ENCODE measurements at places on chromosomes 3 and 15. TPM values are rescaled to one million over a fixed set of nuclear protein-coding genes. Genes with fewer than 3 reads are reported as not detected.

The PFN2 gene
- polyA plus RNA-seq = 362 TPM

The AADAC gene
- polyA plus RNA-seq = 0.36 TPM

The DYNLT2B gene
- 32.3 TPM for polyA plus RNA-seq

The ABI3BP gene
- 12.5 TPM for polyA plus RNA-seq

The EXD1 gene
- polyA plus RNA-seq = not detected

The POPDC2 gene
- polyA plus RNA-seq = 3.4 TPM

The EDEM1 gene
- polyA plus RNA-seq = 17.1 TPM

The DPPA4 gene
- 2.9 TPM for polyA plus RNA-seq

The VIPR1 gene
- 1.0 TPM for polyA plus RNA-seq

The USP50 gene
- 1.4 TPM for polyA plus RNA-seq

The TF gene
- polyA plus RNA-seq = 9.1 TPM

The LRRC3B gene
- 1.2 TPM for polyA plus RNA-seq

The APOD gene
- 8.2 TPM for polyA plus RNA-seq

The IL16 gene
- polyA plus RNA-seq = 5.5 TPM

The CAMP gene
- polyA plus RNA-seq = 0.51 TPM

The GOLGA6L7 gene
- 0.25 TPM for polyA plus RNA-seq

The CCPG1 gene
- 48.8 TPM for polyA plus RNA-seq

The GOLGA8M gene
- 1.8 TPM for polyA plus RNA-seq

The ITIH4 gene
- polyA plus RNA-seq = 5.1 TPM

The CDHR4 gene
- polyA plus RNA-seq = 0.15 TPM

The ATP10A gene
- 5.3 TPM for polyA plus RNA-seq

The CCRL2 gene
- polyA plus RNA-seq = 0.91 TPM

The PRR20G gene
- not detected for polyA plus RNA-seq

Measured in renal cortex interstitium (tissue), 15 donors.